ENCODE measurements at places on chromosomes 16 and 17.
A peak's percentile ranks its signal among the peaks of the same experiment; 100 is the strongest.

GRCh38 chr17:65723431-65724151 lies 162.1 kb upstream of the AXIN2 start:
- DNase-seq, result no peak

GRCh38 chr16:58843675-58844074 lies 109.6 kb upstream of the GOT2 start:
- peak; percentile 48 for DNase-seq

- peak; percentile 33 for DNase-seq
These were observed 9.0 kb downstream of the SLC5A10 start for GRCh38 chr17:18960803-18961511.

DNA sequence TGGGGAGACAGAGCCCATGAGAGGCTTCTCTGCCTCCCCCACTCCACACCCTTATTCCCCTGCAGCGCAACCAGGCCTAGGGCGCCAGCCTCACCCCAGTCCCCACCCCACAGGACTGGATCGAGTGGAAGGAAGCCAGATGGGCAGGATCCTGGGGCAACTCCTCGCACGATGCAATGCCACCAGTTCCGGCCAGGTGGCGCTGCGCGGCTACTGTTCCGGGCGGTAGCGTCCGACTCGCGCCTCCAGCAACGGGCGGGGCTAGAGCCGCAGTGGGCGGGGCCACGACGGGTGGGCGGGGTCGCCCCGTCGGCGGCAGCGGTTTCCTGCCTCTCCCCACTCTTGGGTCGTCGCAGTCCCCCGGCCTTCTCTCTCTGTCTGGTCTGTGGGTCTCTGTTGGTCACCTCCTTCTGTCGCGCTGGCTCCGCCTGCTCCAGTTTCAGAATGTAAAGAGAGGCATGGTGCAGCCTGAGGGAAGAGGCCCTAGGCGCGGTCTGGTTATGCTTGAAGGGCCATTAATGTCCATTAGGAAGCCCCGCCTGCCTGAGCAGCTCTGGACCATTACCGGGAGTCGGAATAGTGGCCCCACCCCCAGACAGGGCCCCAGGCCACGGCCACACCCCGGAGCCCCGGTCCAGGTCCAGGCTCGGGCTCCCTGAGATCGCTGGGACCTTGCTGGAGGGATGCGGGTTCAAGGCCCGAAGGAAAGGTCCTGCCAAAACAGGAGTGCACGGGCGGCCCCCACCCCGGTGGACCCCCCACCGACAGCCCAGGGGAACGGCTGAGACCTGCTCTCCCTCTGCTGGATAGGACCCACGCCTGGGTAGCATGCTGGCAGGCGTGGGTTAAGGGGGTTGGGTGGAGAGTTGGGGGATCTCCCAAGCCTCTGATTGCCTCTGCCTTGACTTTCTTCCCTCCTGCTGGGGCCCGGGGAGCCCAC lies 3.3 kb upstream of the NHERF2 start:
- peak; percentile 79 for DNase-seq

GRCh38 chr17:8693328-8693727 lies 51.3 kb downstream of the CCDC42 start:
- DNase-seq, result no peak

DNA sequence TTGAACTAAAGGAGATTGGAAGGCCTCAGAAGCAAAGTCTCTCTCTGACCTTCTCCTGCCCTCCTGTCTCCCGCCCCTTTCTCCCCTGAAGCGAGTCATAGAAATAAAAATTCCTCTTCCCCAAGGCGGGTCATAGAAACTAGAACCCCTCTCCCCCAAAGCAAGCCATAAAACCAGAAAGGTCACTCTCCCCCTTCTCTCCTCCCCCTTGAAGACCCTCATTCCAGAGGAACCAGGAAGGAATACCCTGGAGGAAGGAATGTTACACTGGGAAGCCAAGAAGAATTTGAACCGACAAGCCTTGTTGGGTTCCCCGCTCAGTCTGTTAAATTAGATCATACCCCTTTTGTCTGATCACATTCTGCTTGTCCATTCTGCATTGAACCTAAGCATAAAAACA lies 2.7 kb upstream of the GJC1 start:
- no peak for DNase-seq

- no peak for DNase-seq
These were observed 10.9 kb downstream of the HS3ST6 start for GRCh38 chr16:1907226-1907860.

DNA sequence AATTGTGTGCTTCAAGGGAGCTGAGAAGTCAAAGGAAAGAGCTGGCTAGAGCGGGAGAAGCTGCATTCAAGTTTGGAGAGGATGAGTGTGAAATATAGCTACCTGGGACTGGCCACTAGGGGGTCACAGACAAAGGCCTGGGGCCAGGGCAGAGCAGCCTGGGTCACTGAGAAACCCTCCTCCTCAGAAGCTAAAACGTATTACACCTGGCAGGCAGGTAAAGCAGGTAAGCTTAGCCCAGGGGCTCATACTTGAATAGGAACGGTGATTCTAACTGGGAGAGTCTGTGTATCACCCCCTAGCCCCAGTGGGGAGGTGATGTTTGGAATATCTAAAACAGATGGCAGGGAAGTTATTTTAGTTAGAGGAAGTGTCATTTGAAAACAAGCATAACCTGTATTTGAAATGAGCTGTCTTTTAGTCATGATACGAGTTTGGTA lies 6.8 kb downstream of the KRT37 start:
- DNase-seq, result no peak

GRCh38 chr17:82301916-82302567 lies 15.4 kb downstream of the CD7 start:
- DNase-seq, result no peak

DNA sequence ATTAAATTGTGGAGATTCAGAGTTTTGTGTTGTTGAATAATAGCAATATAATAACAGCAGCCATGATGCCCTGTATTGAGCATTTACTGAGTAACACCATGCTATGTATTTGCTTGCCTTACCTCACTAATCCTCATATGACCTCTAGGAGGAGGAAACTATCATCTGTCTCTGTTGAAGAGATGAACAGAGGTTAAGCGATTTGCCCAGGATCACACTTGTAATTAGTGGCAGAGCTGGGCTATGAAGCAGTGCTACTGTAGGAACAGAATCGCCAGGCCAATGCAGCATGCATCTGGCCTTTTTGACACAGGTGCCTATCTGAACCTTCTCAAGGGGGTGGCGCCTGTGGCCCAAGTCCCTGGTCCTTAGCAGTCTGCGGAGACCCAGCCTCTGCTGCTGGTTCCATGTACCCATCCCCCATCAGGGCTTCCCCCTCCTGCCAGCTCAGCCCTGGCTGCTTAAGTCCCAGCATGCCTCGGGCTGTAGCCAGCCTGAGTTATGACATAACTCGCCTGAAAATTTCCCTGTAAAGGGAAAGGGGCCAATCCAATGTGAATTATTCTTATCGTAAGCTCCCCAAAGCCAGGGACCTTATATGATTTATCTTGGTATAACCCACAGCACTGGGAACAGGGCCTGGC lies 50.4 kb upstream of the HS3ST2 start:
- no peak for DNase-seq

GRCh38 chr17:14209215-14209614 lies 27.4 kb downstream of the CDRT15 start:
- peak; percentile 51 for DNase-seq

- DNase-seq, result no peak
These were observed 5.9 kb downstream of the GIT1 start for GRCh38 chr17:29583324-29584248.

DNA sequence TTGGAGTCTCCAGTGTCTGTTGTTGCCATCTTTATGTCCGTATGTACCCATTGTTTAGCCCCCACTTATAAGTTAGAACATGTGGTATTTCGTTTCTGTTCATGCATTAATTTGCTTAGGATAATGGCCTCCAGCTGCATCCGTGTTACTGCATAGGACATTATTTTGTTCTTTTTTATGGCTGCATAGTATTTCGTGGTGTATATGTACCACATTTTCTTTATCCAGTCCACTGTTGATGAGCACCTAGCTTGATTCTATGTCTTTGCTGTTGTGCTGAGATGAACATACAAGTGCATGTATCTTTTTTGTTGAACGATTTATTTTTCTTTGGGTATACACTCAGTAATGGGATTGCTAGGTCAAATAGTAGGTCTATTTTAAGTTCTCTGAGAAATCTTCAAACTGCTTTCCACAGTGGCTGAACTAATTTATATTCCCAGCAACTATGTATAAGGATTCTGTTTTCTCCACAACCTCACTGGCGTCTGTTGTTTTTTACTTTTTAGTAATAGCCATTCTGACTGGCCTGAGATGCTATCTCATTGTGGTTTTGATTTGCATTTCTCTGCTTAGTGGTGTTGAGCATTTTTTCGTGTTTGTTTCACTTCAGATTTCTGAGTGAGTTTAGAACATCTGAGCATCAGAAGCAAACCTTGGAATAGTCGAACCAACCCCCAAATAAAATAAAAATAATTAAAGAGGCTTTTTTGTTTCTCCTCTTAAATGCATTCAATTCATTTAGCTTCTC lies 304.7 kb downstream of the ZFHX3 start:
- DNase-seq, result no peak

DNA sequence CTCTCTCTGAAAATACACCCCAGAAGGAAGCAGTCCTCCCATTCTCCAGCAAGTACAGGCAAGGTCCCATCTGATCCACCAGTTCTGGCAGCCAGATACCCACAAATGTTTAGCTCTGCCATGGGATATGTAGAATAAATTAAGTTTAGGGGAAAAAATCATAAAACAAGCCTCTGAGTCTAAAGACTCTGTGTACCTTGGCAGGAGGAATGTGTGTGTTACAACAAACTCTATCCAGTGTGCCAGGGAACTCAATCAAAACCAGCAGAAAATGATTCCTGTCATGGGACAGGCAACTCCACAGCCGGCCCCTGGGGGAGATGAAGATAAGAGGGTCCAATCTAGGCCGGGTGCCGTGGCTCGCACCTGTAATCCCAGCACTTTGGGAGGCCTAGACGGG lies 73.4 kb downstream of the MRM3 start:
- DNase-seq, result no peak

GRCh38 chr17:27817731-27818130 lies 17.4 kb upstream of the NOS2 start:
- no peak for DNase-seq

GRCh38 chr16:82544378-82545160 lies 82.2 kb upstream of the CDH13 start:
- no peak for DNase-seq

DNA sequence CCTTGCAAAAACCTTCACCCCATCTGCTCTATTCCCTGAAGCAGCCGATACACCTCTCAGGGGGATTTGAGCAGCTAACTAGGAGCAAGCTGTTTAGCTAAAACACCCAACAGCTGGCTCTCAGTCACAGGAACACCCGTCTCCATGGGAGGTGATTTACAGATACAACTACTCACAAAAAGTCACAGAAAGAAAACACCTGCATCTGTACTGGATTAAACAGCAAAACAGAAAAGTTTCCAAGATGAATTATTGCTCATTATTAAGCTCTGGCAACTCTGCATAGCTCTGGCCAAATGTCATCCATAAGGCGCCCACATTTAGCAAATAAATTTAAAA lies 22.3 kb downstream of the GJC1 start:
- DNase-seq, result no peak

DNA sequence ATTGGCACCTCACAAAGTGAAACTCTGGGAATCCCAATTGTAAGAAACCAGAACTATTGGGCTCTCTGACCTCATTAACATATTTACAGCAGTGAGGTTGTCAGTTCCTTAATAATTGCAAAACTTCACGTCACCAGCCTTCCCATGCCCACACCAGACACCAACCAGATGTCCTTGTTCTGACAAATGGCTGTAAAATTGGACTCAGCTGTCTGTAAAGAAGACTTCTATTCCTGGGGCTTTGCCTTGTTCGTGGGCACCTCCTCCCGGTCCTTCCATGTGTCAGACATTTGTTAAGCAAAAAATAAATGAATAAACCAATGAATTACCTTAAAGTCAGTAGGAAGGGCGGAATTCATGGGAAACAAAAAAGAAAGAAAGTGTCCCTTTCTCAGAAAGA lies 284.3 kb upstream of the CDH11 start:
- DNase-seq, result no peak

All from H4 (cell line).